ENCODE measurements at places on chromosomes 16 and 17.

- DNase-seq: no peak
These were observed 13.1 kb upstream of the PLCG2 start for GRCh38 chr16:81765969-81766368.

- peak; percentile 96 for DNase-seq
These were observed 277.5 kb upstream of the HSBP1 start for GRCh38 chr16:83530293-83530692.

GRCh38 chr16:49471038-49471727, 97.6 kb downstream of the C16orf78 start:
- no peak for DNase-seq

- no peak for DNase-seq
These were observed at the start of gene GPRC5B for GRCh38 chr16:19884611-19885450. GPRC5B (minus strand) TSS chr16:19884848; CDS start chr16:19872845, 12,003 bp downstream.

DNA sequence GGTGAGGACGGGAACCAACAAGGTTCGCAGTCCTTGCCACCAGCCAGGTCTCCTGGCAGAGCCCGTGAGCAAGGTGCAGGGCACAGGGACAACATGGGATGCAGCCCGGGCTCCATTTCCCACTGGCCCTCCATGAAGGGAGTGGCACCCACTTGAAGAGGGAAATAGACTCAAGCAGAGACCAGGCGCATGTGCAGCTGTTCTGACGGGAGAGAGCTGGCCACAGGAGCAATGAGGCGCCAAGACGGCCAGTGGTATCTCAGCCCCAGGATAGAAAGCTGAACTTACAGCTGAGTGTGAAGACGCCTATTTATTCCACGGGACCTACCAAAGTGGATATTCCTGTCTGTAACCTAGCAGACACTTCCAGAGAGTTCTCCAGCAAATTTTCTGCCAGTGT, 8.2 kb upstream of the FOXJ1 start:
- no peak for DNase-seq

DNA sequence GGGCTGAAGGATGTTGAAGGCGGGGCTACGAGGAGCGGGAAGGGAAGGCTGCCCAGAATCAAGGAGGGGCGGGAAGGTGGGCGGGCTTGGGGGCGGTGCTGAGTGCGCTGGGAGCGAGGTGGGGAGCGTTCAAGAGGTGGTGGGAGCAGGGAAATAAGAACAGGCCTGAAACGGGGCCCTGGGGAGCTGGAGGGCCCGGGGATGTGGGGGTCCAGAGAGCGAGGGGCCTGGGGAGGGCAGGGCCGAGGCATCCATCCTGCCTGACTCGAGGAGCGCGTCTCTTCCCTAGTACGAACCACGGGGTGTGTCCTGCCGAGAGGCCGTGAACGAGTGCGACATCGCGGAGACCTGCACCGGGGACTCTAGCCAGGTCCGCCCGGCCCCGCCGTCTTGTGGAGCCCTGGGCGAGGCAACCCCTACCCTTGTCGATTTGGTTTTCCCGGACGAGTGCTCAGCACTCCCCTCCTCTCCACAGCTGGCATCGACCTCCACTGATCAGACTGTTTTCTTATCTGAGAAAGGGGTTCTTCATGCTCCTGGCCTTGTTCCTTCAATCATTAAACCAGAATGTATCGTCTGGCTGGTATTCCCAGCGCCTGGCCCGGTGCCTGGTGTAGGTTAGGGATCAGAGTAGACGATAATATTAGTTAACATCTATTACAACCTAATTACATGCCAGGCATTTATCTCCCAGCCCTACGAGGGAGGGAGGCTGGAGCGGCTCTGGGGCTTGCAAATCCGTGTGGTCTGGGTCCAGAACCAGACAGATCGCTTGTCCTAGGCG, 17.2 kb downstream of the ADAM11 start:
- DNase-seq: no peak

- peak; percentile 10 for DNase-seq
These were observed at the start of gene LLGL2 for GRCh38 chr17:75524970-75525805. LLGL2 (plus strand) TSS chr17:75525697; CDS start chr17:75543427, 17,730 bp downstream.

DNA sequence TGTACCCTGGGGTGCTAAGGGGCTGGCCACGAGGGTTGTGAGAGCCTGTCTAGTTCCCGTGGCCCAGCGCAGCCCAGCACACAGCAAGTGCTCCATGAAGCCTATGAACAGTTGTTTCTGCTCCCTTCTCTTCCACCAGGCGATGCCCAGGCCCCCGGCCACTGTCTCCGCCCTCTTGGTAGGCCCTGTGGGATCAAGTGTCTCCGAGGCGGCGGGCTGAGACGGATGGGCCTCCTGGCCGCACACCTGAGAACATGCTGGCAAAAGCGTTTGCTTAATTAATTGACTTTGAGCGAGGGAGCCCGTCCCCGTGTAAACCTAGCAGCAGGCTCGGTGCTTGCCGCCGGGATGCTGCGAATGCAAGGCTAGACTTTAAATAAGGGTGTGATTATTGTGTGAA, 129.7 kb upstream of the GSE1 start:
- no peak for DNase-seq

- DNase-seq: peak; percentile 41
These were observed 1.1 kb downstream of the KATNB1 start for GRCh38 chr16:57736419-57737351.

DNA sequence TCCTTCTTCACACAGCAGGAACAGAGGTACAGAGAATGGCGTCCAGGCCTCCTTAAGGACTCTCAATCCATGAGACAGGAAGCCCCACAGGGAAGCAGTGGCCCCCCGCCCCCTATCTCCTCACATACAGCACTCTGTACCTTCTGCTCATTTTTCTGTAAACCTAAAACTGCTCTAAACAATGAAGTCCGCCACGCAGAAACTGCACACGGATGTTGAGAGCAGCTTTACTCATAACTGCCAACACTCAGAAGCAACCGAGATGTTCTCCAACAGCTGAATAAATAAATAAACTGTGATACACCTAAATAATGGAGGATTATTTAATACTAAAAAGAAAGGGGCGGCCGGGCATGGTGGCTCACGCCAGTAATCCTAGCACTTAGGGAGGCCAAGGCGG, 9.9 kb downstream of the TBC1D16 start:
- no peak for DNase-seq

GRCh38 chr16:11190588-11191560, 65.1 kb downstream of the SOCS1 start:
- DNase-seq: no peak

- DNase-seq: no peak
These were observed 22.7 kb downstream of the LCMT1 start for GRCh38 chr16:25134166-25134700.

DNA sequence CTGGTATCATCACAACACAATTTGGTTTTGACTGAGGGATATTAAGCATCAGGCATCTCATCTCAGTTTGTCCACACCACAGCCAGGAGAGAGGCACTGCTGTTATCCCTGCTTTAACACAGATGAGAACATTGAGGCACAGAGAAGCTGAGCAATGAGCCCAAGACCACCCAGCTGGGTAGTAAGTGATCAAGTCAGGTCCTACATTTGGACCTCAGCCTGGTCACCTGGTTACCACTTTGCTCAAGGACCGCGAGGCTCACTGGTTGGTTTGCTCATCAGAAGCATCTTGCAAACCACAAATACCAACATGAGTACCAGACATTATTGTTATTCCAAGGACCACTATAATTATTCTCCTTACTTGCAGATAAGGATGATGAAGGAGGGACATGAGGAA, 245.5 kb downstream of the CBLN1 start:
- no peak for DNase-seq

- no peak for DNase-seq
These were observed 18.9 kb downstream of the CA4 start for GRCh38 chr17:60168654-60169053.

GRCh38 chr16:68646953-68647659, 2.0 kb downstream of the CDH3 start:
- DNase-seq: no peak

DNA sequence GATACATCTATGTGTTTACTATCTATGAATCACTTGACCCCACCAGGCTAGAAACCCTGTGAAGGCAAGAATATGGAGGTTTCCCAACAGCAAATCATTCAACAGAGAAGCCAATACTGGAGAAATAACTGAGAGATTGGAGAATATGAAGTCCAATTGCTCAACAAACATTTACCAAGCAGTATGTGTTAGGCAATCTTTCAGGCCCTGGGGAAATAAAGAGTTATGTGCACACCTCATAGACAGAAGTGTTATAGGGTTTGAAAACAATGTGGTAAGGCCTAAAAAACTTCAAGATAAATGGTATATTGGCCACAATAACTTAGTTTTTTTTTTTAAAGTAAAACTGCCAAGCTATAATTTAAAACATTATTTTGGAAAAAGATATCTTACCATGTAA, 1245.8 kb downstream of the CDH11 start:
- peak; percentile 58 for DNase-seq

DNA sequence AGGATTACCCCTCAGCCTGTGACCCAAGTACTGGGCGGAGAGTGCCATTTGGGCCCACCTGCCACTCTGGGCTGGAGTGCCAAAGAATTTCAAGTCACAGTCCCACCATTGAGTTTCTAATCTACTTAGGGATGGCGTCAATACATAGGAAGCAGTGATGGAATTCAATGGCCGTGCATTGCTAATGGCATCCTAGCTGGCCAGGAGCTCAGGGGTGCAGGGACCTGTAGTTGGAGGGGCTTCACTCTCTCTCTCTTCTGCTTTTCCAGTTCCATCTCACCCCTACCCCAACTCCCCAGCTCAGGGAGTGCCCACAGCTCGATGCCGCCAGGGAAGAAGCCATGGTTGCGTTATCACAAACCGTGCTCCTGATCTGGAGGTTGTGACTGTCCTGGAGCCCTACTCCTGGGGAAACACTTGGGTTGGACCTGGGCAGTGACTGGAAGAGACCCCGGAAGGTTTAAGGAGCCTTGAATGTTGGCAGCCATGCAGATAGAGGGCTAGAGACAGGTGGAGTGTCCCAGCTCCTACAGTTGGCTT, 2.4 kb downstream of the MMP15 start:
- DNase-seq: no peak

DNA sequence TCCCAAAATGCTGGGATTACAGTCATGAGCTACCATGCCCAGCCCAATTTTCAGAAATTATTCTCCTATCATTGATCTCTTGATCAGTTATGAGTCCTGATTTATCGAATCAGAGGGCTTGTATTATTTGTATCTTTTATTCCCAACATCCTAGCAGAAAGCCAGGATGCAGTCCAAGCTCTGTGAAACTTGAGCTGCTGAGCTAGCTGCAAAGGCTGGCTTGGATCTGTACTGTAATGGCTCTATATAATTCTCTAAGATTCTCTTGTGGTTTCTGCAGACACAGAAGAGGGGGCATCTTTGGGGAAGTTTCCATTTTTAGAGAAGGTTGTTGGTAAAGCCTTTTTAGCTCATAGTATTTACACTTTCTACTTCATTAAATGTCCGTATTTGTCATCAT, 227.1 kb downstream of the MAP2K4 start:
- DNase-seq: no peak

DNA sequence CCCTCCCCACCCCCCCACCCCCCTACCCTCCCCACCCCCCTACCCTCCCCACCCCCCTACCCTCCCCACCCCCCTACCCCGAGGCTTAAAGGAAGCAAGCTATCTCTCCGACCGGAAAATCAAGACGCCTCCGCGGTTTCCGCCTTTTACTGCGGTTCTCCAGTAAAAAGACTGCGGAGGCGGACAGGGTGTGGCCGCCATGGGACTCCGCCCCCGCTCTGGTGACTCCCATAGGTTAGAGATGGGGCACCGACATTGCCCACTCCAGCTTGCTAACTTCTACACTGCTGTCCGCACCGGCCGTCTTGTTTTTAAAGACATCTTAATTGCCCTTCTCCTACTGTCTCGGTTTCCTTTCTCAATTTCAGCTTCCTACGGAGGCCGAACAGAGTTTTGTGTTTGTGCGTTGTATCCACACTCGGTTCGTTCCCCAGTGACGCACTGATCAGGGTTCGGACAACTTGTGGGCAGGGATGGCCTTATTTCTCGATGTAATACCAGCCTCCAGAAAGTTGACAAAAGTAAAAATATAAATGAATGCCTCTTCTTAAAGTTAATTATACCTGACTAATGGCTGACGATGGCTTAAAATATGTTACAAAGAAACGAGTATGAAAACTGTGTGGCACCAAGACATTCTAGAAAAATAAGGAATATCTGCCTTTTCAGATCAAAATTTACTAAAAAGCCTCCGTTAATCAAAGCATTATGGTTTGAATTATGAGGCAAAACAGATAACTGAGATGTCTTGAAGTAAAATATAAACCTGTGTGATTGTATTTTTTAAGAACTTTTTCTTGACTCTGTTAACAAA, 1.1 kb upstream of the ZNF200 start:
- no peak for DNase-seq

GRCh38 chr17:32916134-32916533, 11.8 kb upstream of the TMEM98 start:
- no peak for DNase-seq

- no peak for DNase-seq
These were observed 50.7 kb downstream of the NUP93 start for GRCh38 chr16:56780646-56781045.

- DNase-seq: no peak
These were observed 56.2 kb upstream of the RPL38 start for GRCh38 chr17:74147056-74147835.

- no peak for DNase-seq
These were observed 82.4 kb downstream of the GOSR1 start for GRCh38 chr17:30559656-30560055.

- no peak for DNase-seq
These were observed 4.8 kb upstream of the GAA start for GRCh38 chr17:80096561-80097021.

DNA sequence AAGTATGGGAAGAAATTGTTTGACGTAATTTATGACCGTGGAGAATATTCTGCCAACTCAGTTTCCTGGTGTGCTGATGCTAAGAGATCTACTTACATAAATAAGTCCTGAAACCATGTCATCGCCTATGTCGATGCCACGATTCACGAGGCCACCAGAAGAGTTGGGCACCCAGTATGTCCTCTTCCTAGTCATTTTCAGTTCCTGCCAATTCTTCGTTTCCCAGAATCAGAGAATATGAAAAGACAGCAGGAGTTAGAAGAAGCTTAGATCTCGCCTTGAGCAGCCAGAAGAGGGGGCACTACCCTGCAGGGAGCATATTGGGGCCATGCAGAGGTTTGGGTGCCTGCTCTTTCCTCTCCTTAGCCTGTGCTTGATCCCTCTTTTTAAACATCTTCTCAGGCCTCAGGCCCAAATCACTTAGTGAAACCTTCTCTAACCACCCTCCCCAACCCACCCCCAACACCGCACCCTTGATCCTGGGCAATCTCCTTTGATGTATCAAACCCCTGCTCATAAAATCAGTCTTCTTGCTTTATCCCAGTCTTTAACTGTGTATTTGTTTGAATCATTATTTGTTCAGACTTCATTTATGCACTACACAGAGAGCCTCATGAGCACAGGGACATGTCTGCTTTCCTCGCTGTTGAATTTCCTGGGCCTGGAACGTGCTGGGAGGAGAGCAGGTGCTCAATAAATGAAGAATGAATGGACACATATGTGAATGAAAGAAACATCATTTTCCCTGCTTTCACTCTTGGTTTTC, 12.2 kb upstream of the LONP2 start:
- no peak for DNase-seq

- DNase-seq: peak; percentile 77
These were observed 56.4 kb downstream of the VMP1 start for GRCh38 chr17:59763861-59764260.
